ENCODE measurements at places on chromosomes 7 and 10.

GRCh38 chr7:43201912-43202311 is 89.5 kb downstream of the HECW1 start:
- DNase-seq: no peak

- DNase-seq: no peak
Observed at GRCh38 chr10:4506095-4506494, 319.9 kb upstream of the AKR1E2 start.

DNA sequence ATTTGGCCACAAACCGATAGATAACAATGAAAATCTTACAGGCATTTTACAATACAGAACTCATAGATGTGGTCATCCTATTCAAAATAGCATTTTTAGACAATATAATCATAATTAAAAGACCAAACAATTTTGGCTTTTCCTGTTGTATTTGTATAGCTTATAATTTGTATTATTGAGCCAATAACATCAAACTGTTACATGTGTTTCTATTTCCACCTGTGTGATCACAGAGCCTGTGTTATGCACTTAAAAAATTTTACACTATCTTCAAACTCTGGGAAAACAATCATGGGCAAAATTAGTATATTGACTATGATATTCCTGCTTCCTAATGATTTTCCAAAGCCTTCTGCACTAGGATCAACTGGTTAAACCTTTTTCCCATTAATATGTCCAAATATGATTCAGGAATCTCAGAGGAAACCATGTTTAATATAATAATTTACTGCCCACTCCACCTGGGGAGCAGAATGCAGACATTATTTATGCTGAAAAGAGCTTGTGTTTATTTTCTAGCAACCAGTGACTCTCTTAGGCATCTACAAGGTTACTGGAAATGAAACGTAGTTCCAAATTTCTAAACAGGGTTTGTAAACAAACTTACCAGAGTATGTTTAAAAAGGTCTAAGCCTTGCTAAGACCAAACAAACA is 1.7 kb downstream of the RHOBTB1 start:
- no peak for DNase-seq

- DNase-seq: peak; percentile 42
Observed at GRCh38 chr10:23344241-23344841, at the start of gene C10orf67. Gene C10orf67 (minus strand): TSS chr10:23344797. CDS start chr10:23344774, 23 bp downstream.

GRCh38 chr7:69431626-69432025 is 166.6 kb upstream of the AUTS2 start:
- no peak for DNase-seq

DNA sequence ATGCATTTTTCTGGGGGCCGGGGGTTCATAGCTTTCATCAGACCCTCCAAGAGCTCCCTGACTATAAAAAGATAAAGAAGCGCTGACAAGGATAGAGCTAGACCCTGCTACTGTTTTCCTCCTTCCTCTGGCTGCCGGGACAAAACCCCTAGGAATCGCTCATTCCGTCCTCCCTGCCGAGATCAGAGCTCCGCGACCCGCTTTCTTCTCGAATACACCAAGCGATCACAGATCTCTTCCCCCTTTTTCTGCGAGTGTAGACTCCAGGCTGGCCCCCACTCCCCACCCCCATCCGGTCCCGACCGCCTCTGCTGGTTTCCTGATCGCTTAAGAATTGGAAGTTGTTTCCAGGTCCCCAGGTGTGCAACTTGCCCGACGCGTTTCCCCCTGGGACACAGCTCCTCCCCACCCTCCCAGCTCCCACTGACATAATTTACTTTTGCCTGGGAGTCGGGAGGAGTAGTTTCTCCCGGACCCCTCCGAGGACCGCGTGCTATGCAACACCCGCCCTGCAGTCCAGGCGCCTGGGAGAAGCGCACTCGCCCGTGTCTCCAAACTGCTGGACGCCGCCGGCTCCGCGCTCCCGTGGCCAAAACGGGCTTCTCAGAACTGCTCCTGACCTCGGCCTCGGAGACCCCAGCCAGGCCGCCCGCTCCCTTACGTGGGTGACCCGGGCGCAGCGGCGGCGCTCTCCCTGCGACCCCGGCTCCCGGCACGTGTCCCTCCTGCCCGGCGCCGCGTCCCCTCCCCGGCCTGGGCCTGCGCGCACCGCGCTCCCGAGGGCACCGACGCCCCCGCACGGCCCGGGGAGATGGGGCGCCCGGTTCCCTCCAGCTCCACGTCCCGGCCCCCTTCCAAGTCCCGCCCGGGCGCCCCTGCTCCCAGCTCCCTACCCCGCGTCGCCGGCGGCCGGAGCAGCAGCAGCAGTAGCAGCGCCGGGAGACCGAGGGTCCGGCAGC is 552 bp downstream of the IL15RA start:
- peak; percentile 58 for DNase-seq

DNA sequence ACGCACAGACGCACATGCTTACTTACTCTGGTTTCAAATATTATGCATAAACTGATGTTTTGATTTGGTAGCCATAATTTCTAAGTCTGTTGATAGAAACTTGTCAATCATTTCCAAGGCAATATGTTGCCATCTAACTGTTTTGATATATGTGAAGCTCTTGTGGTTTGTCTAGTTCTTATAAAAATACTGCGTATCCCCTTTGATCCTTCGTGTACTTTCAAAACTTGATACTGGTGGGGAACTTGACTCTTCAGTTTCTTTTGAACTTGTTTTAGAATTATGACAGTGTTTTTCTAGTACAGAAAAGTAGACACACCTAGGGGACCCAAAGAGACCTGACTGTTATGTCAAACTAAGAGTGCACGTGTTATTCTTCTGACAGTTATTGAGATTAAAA is 708.0 kb downstream of the LRMDA start:
- no peak for DNase-seq

GRCh38 chr7:2209146-2209960 is 23.4 kb downstream of the MAD1L1 start:
- DNase-seq: peak; percentile 79

All from germinal center (tissue), 1 donor.